Heart right ventricle (tissue), 16 donors: ENCODE measurements at places on chromosomes 1 and 21. TPM values are rescaled to one million over a fixed set of nuclear protein-coding genes. Genes with fewer than 3 reads are reported as not detected.

FBXO44 gene
- polyA plus RNA-seq, result 14.6 TPM

OR2AJ1 gene
- polyA plus RNA-seq, result not detected

C1orf159 gene
- 14.0 TPM for polyA plus RNA-seq

CFAP126 gene
- not detected for polyA plus RNA-seq

SPATA45 gene
- not detected for polyA plus RNA-seq

DNA sequence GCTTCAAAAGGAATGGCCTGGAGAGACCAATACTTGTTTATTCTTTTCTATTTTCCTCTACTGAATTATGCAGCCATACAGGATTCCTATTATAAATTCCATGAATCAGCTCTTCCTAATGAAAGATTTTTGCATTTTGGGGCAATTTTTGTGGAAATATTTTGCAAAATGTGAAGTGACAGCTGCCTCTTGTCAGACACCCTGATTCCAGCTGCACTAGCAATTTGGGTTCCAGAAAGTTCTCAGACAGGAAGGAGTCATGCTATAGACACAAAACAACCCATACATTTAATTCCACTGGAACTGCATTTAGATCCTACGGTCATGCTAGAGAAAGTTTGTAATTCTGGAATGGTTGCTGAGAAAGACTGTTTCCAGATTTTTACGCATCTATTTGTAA lies 119.5 kb downstream of the XCL2 start:
- DNase-seq, result no peak

DNA sequence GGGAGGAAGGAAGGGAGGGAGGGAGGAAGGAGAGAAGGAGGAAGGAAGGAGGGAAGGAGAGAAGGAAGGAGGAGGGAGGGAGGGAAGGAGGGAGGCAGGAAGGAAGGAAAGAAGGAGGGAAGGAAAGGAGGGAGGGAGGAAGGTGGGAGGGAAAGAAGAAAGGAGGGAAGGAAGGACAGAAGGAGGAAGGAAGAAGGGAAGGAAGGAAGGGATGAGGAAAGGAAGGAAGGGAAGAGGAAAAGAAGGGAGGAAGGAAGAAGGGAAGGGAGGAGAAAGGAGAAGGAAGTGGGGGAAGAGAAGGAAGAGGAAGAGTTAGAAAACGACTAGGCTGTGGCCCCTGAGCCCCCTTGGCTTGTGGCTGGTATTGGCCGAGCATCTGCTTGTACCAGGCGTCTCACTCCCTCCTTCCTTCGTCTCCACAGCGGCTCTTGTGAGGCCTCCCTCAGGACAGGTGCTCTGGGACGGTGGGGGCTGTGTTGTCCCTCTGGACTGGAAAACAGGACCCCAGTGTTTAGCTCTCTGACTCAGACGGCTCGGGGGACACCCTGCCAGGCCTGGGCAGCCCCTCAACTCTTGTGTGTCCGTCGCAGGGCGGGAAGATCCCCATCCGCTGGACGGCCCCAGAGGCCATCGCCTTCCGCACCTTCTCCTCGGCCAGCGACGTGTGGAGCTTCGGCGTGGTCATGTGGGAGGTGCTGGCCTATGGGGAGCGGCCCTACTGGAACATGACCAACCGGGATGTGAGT lies 36.2 kb upstream of the C1QA start:
- no peak for DNase-seq

DNA sequence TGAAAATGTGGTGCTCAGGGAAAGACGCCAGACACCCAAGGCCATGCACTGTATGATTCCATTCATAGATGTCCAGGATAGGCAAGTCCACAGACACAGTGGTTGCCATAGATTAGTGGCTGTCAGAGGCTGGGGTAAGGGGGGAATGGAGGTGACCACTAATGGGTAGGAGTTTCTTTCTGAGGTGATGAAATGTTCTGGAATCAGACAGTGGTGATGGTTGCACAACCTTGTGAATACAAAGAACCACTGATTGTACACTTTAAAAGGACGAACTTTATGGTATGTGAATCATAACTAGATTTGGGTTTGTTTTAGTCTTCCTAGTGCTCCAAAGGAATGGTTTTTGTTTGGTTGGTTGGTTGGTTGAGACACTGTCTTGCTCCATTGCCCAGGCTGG lies 51.7 kb downstream of the PRAMEF20 start:
- no peak for DNase-seq

DNA sequence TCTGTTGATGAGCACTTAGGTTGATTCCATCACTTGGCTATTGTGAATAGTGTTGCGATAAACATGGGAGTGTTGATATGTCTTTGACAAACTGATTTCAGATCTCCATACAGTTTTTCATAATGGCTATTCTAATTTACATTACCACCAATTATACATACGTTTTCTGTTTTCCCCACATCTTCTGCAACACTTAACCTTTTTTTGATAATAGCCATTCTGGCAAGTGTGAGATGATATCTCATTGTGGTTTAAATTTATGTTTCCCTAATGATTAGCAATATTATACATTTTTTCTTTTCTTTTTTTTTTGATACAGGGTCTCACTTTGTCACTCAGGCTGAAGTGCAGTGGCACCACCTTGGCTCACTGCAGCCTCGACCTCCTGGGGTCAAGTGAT lies 17.0 kb downstream of the SNRPE start:
- DNase-seq, result no peak

- DNase-seq, result no peak
Observed at GRCh38 chr1:173364827-173365226, 112.3 kb upstream of the PRDX6 start.

GRCh38 chr1:8382608-8383505 lies 64.9 kb downstream of the SLC45A1 start:
- DNase-seq, result no peak

DNA sequence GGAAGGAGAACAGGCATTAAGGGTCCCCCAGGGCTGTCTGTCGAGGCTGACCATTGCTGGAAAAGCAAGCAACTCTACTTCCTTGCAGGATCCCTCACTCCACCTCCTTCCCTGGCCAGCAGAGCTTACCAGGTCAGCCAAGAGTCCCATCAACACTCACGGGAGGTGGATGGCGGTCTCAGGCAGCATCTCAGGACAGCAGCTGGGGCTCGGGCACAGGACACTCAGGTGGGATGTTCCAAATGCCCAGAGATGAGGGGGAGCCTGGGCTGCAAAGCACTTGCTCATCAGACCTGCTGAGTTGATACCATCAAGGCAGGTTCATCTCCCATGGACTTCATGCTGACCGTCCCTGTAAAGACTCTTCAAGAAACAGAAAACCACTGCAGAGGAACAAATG lies 559.8 kb downstream of the NPHP4 start:
- no peak for DNase-seq

GRCh38 chr21:42658320-42659105 lies 5.1 kb downstream of the PDE9A start:
- DNase-seq, result no peak

GRCh38 chr1:27391511-27392095 lies 819 bp upstream of the GPR3 start:
- DNase-seq, result peak; percentile 70
